ENCODE measurements at places on chromosomes 7 and 10.
A peak's percentile ranks its signal among the peaks of the same experiment; 100 is the strongest.

GRCh38 chr7:103972779-103973434 is 16.6 kb downstream of the RELN start:
- no peak for DNase-seq

DNA sequence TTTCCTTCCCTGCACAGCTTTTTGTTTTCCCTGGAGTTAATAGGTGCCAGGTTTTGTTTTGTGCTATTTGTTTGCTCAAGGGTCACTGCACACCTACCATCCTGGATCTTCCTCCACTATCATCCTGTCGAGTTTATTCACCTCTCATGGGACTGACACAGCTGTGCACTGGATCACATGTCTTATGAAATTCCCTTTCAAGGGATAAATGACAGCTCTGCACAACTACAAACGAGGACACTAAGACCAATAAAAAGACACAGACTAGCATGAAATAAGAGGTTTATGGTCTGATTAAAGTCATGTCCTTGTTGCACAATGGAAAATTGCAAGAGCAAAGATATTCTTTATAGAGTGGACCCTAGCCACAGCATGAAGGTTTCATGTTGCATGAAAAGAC is 76.7 kb upstream of the SFMBT2 start:
- no peak for DNase-seq

DNA sequence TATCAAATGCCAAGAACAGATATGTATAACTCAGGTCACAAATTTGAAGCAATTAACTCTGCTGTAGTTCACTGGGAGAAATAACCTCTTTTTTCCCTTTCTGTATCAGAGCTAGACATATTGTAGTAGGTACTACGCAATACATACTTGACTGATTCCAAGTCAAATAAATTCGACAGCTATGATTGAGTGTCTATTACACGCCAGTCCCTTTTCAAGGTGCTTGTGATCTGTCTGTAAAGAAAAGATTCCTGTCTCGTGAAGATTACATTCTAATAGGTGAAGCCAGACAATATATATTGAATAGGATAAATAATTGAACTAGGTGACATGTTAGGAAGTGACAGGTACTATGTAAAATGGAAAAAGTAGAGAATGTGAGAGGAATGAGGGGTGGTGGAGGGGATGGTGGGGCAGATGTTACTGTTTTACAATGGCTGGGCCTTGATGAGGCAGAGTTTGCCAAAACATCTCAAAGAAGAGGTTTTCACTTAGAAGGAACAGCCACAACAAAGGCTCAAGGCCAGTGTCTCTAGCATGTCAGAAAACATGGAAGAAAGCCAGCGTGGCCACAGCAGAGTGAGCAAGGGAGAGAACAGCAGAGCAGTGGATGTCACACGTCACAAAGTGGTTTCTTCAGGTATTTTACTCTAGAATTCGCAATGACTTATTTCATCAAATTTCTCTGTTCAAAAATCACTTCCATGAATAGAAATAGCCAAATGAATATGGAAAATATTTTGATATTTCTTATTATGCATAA is 282.6 kb upstream of the CACNA2D1 start:
- no peak for DNase-seq

GRCh38 chr10:19628767-19629560 is 187.3 kb upstream of the PLXDC2 start:
- DNase-seq, result no peak

- no peak for DNase-seq
These were observed 9.8 kb upstream of the LAMB1 start for GRCh38 chr7:108012499-108013430.

GRCh38 chr7:12196386-12196785 is 14.7 kb upstream of the TMEM106B start:
- no peak for DNase-seq

DNA sequence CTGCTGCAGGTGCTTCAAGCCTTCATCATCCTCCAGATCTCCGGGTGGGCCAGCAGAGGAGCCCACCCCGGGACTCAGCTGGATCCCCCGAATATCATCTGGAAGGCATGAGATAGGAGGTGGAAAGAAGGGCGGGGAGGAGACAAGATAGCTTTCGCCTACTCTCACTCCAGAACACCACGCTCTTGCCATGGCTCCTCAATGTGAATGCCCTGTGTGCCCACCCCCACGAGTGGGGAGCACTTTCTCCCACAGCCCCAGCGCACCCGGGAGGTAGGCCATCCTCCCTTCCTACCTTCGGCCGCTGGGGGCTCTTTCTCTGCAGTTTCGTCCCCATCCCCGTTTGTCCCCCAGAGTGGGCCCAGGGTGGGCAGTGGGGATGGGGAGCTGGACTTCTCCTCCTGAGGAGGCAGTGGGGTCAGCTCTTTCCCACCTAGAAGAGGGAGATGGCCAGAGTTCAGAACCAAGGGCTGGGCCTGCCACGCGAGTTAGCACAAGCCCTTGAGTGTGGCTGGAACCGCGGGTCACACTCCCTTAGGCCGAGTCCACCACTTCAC is 8.9 kb downstream of the GIGYF1 start:
- no peak for DNase-seq

DNA sequence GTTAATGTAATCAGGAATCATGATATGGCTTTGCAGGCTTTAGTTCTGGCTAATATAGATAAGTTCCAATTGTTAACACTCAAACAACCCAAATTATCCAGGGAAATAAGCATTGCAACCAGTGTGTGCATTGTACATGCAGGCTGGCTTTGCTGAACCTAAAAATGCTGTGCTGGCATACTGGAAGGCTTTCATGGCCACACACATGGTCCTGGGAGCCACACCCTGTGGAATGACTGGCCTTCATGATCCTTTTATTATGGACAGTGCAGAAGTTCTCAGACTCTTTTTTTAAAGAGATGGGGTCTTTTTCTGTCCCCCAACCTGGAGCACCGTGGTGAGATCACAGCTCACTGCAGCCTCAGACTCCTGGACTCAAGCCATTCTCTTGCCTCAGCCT is 5.0 kb downstream of the ELMO1 start:
- no peak for DNase-seq

DNA sequence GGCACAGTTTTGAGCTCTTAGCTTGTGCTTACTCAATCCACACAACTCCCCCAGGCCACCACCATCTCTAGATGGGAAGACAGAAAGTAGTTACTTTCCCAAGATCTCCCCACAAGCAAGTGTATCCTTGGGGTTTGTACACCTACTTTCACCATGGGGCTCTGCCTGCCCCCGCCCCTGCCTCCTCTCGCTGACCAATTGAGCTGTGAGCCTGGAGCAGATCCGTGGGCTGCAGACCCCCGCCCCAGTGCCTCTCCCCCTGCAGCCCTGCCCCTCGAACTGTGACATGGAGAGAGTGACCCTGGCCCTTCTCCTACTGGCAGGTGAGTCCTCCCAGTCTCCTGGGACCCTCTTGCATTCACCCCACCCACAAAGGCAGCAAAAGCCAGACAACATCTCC is 2.0 kb downstream of the FXYD4 start:
- DNase-seq, result no peak

DNA sequence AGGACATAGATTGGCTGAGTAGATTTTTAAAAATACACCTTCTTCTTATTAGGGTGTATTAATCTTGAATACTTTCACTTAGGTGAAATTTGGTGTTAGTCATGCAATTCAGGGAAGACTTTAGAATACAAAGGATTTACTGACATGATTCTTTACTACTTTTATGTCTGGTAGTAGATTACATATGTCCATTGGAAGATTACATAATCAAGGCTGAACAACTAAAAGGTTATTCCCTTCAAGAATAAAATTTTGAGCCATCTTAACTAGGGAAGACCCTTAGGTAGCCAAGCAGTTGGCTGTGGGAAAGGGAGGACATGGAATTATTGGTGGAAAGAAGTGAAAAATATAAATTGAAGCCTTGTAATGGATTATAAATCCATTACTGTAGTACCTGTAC is 165.0 kb downstream of the ITGB1 start:
- DNase-seq, result no peak

DNA sequence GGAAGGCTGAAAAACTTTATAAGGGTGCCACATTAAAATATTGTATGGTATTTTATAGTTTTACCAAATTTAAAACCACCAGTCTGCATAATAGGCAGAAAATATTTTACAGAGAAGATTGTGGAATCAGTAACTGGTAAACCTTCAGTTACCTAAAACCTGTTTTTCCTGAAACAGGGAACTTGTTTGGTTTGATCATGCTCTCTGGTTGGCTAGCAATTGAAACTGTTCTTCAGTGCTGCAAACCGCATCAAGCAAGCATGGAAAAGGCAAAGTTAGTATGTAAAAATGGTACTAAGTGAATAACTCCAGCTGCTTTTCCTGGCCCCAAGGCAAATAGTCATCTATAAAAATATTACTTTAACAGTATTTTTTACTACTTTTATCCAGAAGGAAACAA is 316.9 kb upstream of the LRRN3 start:
- no peak for DNase-seq

DNA sequence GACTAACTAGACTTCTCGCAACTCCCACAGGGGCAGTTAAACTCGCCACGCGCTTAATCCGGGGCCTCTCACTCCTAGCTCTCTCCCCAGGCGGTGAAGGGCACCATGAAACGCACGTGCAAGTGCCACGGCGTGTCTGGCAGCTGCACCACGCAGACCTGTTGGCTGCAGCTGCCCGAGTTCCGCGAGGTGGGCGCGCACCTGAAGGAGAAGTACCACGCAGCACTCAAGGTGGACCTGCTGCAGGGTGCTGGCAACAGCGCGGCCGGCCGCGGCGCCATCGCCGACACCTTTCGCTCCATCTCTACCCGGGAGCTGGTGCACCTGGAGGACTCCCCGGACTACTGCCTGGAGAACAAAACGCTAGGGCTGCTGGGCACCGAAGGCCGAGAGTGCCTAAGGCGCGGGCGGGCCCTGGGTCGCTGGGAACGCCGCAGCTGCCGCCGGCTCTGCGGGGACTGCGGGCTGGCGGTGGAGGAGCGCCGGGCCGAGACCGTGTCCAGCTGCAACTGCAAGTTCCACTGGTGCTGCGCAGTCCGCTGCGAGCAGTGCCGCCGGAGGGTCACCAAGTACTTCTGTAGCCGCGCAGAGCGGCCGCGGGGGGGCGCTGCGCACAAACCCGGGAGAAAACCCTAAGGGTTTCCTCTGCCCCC is 19.5 kb downstream of the WNT8B start:
- no peak for DNase-seq

- DNase-seq, result no peak
These were observed 521.4 kb upstream of the SEMA3D start for GRCh38 chr7:85708221-85708620.

- no peak for DNase-seq
These were observed 95.0 kb downstream of the BMS1 start for GRCh38 chr10:42877496-42878030.

DNA sequence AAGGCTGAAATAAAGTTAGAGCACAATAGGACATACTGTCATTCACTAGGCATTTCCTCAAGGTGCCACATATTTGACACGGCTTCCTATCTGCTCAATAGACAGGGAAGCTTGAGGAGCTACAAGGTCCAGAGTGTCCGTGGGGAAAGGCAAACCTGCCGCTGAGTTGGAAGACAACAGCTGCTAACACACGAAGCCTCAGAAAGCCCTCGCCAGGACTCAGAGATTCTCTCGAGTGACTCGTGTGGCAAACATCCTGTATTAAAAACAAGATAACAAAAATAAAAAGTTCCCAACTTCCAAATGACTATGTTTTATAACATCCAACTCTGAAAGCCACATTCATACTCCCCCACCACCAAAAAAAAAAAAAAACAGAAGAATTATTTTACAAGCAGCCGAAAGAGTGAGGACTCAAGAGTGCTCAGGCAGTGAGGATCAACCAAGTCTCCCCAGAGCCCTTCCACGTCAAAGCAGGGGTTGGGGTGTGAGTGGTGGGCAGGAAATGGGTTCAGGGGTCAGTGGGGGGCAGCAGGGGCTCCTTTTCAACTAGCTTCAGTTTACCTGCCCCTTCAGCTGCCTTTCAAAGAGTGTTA is 67.6 kb downstream of the STK17A start:
- DNase-seq, result peak; percentile 67

GRCh38 chr10:89503652-89504370 is 31.6 kb downstream of the SLC16A12 start:
- no peak for DNase-seq

DNA sequence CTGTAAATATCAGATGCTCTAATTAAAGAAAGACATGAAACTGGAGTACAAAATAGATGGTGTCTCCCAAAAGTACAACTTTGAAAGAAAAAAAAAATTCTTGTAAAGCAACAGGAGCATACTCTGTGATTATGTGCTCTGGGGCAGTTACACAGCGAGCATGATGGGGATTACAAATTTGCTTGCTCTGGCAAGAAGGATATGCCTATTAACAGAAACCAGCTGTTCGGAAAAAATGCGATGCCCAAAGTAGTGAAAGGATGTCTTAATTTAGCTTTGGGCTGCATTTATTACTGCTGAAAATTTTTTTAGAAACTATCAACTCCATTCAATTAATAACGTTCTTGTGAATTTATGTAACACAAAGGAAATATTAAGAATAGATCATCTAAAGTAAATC is 256.9 kb upstream of the TPK1 start:
- DNase-seq, result no peak

DNA sequence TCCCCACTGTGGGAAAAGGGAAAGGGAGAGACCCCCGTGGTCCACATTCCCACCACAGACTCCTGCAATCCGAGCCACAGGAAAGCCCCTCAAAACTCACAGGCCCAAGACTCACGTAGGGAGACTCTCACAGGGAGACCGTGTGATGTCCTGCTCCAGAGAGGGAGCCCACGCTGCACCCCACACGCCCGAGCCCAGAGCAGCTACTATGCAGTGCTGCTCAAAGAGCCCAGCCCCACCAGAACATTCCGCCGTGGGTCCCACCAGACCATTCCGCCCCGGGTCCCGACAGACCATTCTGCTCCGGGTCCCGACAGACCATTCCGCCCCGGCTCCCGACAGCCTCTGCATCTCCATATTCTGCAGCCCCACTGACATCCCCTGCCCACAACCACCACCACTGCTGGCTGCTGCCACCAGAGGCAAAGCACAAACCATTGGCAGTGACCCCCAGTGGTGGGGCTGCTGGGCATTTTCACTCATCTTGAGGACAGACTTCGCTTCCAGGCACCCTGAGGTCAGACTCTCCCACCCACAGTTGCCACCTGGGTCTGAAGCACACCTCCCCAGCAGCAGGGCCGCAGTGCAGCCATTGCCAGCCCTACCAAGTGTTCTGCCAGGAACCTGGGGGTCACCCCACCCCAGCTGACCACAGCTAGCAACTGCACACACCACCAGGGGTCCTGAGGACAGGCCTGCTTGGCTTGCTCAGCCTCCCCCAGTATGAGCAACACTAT is 625.4 kb upstream of the FOXK1 start:
- DNase-seq, result no peak

DNA sequence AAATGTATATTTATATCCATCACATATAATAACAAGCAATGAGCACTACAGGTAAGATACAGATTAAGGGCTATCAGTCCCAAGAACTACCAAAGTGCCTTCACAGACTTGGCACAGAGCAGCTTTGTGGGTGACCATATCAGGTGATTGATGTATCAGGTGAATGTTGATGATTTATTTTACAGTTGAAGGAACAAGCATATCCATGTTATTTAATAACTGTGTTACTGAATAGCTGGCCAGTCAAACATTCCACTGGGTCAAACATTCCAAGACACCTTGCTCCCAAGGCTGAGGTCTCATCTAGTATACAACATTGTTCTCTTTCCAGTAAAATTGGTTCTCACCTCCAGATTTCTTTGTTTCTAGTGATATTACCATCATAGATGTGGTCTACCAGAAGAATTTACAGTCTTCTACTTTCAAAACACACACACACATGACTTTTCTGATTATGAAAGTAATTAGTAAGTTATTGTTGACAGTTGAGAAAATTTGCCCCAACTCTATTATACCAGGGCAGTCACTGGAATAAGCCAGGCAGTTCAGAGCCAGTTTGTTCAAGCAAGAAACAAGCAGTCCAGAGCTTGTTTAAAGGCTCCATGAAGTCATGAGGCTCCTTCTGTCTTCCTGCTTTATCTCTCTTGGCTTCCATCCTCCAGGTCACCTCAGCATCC is 68.2 kb downstream of the ELAPOR2 start:
- no peak for DNase-seq

GRCh38 chr7:11985376-11985775 is 153.4 kb upstream of the THSD7A start:
- DNase-seq, result no peak

All from AG04449 (cell line).